ENCODE measurements at places on chromosomes 11 and 22.

DNA sequence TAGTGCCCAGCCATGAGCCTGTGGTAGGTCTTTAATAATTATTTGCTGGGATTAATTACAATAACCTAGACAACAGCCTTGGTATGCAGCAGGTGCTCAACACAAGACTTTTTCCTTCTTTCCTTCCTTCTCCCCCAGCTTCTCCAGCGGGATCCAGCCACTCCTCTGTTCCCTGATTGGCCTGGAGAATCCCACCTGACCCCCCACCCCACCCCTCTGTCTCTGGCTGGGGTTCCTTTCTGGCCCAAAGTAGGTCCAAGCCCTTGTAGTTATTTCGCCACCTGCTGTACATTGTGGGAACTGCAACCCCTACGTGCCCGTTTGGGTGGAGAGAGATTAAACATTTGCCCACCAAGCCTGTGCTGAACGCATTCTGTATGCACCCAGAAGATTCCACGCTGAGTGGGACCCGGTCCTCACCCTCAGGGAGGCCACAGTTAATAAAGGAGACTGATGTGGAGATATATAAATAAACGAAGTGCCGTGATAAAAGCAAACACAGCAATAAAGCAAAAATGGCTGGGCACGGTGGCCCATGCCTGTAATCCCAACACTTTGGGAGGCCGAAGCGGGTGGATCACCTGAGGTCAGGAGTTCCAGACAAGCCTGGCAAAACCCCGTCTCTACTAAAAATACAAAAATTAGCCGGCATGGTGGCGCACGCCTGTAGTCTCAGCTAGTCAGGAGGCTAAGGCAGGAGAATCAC, 32.1 kb upstream of the DGKZ start:
- DNase-seq, result peak; percentile 61

- DNase-seq, result no peak
Observed at GRCh38 chr11:79030448-79030847, 410.4 kb downstream of the TENM4 start.

GRCh38 chr22:46229701-46230100, 20.4 kb downstream of the CDPF1 start:
- DNase-seq, result no peak

- no peak for DNase-seq
Observed at GRCh38 chr11:83744620-83745192, 458.5 kb upstream of the CCDC90B start.

DNA sequence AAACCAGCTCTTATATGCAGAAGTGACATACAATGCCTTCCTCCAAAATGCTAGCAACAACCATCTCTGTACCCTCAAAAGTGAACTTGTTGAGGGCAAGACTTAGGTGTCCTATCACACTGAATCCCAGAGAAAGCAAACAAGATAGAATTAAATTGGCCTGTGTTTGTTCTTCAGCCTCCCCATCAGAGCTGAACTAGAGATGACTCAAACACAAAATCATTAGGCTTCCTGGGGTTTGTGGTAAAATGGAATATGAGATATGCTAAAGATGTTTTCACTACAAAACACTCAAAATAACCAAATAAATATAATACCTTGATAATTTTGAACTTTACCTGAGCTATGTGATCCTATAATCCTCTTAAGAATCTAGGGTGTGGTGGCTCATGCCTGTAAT, 31.6 kb downstream of the ZNF214 start:
- no peak for DNase-seq

- DNase-seq, result no peak
Observed at GRCh38 chr11:15185021-15185420, 70.3 kb downstream of the INSC start.

- DNase-seq, result no peak
Observed at GRCh38 chr22:20013382-20013871, 3.2 kb downstream of the ARVCF start.

DNA sequence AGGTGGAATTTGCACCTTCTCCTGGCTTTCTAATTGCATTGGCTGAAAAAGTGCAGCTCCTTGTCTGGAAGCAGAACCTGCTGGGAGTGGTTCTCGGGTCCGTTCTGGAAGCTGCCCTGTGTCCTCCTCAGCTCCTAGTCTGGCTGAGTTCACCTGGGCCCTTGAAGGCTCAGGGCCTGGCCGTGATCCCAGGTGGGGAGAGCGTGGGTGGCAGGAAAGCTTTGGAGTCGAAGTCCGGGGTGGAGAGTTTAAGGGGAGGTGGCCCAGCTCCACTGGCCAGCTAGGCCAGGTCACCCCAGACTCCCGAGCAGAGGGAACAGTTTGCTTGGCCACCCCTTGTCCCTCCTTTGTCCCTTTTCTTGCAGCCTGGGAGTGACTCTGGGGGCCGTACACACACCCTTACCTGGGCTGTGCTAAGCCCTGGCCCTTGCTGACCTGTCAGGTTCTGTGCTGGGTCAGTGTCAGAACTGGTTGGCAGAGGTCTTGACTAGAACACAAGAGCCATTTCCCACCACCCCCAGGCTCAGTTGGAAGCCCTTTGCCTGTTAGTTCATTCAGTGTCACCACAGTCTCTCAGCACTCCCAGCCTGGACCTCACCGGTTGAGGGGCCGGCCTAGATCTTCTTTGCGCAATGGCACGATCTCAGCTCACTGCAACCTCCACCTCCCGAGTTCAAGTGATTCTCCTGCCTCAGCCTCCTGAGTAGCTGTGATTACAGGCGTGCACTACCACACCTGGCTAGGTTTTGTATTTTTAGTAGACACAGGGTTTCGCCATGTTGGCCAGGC, 37.3 kb downstream of the LRP5 start:
- no peak for DNase-seq

DNA sequence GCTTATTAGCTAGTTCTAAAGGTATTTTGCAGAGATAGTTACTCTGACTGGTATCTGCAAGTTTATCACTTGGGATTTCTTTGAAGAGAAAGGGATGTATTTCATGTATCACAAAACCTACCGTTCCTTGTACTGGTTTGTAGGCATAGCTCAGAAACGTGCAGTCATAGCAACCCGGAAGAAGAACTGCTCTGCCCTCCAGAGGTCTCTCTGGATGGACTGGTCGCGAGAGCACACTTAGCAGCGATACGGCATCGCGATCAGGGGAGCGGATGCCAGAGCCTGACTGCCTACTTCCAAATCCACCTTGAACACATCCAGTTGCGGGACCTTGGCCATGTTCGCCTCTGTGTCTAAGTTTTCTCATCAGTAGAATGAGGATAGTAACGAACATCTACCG, 143.3 kb downstream of the WNT7B start:
- DNase-seq, result no peak

DNA sequence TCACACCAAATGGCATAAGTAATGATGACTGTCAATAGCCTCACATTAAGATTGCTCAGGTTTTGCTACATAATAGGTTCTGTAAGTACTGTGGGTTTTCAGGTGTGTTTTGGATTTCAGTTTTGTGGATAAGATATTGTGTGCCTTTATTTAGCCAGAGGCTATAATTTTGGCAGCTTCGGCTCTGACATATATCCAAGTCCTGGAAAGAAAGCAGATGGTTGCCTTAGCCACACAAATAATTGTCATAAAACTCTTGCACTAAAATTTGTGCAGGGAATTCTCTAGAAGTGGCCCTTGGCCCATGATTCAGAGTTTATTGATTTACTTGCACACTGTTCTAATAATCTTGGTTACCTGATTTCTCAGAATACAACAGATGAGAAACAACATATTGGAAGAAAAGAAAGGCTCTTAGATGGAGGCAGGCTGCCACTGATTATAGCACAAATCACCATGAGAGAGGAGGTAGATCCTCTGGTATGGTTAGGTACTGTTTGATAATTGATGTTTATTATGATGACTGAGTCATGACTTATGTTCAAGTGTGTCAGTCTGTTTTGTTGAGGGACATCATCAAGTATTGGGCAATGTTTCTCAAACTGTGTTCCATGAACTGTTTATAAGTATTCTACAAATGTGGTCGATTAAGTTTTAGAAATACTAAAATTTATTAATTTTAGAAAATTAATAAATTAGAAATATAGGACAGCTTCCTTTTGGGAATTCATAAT, 9.6 kb downstream of the REXO2 start:
- no peak for DNase-seq

DNA sequence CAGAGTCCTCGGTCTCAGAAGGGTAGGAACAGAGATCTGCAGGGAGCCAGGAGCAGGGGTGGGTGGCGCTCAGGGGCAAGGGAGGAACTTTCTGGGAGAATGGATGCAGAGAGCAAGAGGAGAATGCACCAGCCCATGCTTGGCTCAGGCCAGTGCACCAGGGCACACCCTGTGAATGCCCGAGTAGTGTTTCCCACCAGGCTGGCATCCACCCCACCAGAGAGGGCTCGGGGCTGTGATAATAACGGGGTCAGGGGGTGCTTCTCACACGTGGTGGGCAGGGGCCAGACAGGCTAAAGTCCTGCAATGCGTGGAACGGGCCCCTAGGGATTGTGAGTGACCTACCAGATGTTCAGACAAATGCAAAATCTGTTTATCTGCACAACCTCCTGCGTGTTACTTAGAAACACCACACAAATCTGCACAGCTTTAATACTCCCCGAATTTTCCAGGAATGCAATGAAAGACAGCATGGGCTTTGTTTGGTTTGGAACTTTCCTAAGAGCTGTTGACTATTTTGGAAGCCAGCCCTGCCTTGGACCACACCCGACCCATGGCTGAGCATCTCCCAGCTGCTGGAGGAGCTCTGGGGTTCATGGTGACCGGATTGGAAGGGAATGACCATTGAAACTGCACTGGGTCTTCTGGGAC, 368.3 kb downstream of the SHANK2 start:
- no peak for DNase-seq

GRCh38 chr11:109838026-109838425, 255.2 kb upstream of the ZC3H12C start:
- no peak for DNase-seq

GRCh38 chr22:22043296-22044078, 60.9 kb upstream of the TOP3B start:
- no peak for DNase-seq
